GM23248 (cell line): ENCODE measurements at places on chromosomes 12 and 14. TPM values are rescaled to one million over a fixed set of nuclear protein-coding genes. Genes with fewer than 3 reads are reported as not detected.
A peak's percentile ranks its signal among the peaks of the same experiment; 100 is the strongest.

The C12orf54 gene
- not detected in 2 replicates for total RNA-seq

The PLBD1 gene
- total RNA-seq: 0.51 and 0.65 TPM in 2 replicates

The RNF212B gene
- total RNA-seq: not detected in 2 replicates

The SERPINA1 gene
- 0.65 TPM in 1 of 2 replicates, not detected in the other for total RNA-seq

The KRT6C gene
- not detected in 2 replicates for total RNA-seq

DNA sequence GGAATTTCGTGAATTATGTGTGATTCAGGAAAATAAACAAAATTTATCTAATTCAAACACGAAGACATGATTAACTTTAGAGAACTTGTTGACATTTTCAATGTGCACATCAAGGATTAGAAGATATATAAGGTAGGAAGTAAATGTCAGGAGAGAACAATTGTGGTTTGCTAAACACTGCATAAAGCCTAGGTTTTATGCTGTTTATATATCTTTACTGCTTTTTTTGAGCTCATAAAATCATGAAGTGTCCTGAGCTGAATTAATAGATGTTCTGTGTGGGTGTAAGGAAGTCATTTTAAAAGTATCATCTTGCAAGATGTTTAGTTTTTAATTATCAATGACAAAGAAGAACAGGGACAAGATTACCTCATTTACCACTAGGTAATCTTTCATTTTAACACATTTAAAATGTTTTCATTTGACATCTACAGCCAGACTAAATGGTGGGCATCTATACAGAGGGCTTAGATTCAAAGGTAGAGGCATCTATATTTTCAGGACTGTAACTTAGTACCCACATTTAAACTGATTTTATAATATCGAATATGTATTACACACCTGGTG, 382.8 kb downstream of the ADAMTS20 start:
- no peak for DNase-seq

DNA sequence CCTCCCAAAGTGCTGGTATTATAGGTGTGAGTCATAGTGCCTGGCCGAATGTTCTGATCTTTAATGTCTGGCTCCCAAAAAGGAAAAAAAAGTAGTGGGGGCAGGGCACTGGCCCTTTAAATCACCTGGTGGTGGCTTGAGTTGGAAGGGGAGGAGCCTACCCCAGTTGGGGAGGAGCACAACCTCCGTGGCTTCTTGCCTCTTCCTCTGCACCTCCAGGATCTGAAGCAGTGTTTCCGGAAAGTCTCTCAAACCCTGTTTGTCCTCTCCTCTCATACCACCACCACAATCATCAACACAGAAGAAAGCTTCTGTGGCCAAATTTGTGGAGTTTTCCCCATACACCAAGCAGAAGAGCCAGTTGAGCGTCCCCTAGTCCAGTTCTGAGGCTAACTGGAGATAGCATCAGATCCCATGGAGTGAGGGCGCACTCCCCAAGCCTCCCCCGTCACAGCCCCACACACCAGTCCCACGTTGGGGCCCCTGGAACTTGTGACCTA, 24.3 kb upstream of the RCOR1 start:
- no peak for DNase-seq

DNA sequence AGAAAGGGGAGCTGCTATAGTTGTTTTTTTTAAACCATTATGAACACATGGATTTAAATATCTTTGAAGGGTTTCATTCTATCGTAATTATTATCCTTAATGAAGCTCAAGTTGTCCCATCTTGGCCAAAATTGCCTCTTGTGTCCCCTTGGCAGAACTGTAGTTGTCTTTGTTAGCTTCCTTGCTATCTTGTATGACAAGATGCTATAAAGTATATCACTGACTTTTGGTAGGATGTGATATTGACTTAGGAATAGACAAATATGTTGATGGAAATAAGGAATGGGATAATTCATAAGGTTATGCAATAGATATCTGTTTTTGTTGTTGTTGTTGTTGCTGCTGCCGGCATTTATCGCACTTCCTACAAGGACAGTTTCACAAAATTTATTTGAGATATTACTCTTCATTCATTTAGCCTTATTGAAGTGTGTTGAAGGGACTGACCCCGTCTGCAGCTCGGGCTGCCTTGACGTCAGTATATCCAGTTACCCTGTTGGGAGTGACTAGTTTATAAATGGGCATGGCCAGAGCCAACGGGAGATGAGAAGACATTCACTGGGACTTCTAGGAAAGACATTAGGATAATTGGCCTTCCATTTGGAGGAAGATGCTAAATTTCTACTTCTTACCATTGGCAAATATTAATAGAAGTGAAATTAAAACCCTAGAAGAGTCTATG, 26.1 kb upstream of the APOLD1 start:
- no peak for DNase-seq

- no peak for DNase-seq
These were observed 160.2 kb downstream of the FOXA1 start for GRCh38 chr14:37434867-37435266.

- DNase-seq: no peak
These were observed 85.5 kb downstream of the ADCK1 start for GRCh38 chr14:77885367-77885766.

DNA sequence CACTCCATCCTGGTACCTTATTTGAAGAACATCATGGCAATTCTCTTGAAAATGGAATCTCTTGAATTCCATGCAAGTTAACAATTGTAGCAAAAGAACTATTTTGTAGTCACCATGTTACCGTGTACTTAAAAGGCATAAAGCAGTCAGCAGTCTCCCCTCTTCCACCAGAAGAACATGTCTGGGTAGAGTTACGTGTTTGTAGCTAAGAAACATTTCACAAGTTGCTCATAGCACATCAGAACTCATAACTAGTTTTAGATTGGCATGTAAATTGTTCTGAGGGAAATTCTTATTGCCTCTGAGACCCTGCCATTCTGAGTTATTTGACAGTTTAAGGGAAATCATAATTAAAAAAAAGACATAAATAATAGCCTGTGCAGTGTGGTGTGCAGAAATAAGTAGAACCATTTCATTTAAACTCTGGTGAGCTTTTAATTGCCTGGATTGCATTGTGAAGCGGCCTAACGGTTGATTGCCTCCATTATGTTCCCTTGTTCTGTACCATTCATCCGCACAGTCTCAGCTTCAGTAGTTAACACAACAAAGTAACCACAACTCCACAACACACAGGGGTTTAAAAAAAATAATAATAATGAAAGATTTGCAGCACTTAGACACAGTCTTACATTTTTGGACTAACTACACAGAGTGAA, 2.6 kb downstream of the LMO3 start:
- DNase-seq: no peak

DNA sequence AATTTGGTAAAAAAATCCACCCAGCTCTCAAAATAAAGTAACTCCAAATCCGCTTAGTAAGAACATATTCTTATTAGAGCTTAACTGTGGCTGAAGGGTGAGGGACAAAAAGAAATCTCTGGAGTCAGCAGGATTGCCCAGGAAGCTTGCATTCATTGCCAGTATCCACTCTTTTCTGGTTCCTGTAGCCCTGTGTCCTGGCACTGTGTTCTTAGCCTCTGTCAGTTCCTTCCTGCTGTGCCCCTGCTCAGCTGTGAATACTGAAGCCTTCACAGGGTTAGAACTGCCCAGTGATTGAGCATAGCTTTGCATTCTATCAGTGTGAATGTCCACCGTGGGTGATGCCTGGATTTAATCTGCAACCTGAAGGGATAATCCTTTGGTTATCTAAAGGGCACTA, 266.9 kb upstream of the PELI2 start:
- peak; percentile 14 for DNase-seq

- no peak for DNase-seq
These were observed 11.9 kb downstream of the ZNF664 start for GRCh38 chr12:123984903-123985302.

DNA sequence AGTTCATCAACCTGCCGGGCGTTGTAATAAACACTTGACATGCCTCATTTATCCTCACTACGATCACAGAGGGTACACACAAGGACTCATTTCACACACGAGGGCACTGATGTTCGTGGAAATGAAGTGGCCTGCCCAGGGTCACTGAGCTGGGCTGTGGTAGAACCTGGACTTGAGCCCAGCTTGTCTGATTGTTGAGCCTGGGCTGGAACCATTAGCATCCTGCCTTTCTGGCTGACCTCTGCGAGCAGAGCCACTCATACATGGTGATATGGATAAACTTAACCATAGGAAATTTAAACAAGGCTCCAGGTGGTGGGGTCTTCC, 16.6 kb upstream of the JDP2 start:
- no peak for DNase-seq

- DNase-seq: peak; percentile 57
These were observed 516.5 kb upstream of the MGAT4C start for GRCh38 chr12:86772696-86773095.

DNA sequence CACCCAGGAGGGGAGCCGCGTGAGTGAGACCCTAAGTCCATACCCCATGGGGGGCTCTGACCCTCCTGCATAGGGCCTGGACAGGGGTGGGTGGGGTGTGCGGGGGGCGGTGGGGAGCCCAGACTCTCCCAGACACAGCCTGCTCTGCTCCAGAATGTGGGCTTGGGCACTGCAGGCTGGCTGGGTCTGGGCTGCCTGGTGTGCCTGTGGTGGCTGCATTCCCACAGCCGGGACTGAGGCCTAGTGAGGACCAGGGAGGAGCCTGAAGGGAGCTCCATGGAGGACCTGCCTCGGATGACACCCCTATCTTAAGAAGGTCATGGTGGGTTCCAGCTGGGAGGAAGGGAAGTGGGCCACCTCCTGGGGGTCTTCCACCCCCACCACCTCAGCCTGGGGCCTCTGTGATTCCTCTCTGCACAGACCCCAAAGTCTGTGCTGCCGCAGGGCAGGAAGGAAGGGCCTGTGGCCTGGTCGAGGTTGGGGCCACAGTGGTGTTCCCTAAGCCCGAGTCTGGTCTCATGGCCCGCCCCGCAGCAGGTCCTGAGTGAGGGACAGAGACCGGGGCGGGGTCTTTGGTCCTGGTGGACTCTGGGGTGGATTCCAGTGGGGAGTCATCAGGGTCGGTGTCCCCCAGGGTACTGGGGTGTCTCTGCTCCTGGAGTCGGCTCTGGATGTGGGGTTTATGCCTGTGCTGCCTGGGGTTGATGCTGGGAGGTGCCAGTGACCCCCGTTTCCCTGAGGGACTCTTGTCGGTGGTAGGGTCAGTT, 392.3 kb downstream of the TMEM121 start:
- DNase-seq: no peak

DNA sequence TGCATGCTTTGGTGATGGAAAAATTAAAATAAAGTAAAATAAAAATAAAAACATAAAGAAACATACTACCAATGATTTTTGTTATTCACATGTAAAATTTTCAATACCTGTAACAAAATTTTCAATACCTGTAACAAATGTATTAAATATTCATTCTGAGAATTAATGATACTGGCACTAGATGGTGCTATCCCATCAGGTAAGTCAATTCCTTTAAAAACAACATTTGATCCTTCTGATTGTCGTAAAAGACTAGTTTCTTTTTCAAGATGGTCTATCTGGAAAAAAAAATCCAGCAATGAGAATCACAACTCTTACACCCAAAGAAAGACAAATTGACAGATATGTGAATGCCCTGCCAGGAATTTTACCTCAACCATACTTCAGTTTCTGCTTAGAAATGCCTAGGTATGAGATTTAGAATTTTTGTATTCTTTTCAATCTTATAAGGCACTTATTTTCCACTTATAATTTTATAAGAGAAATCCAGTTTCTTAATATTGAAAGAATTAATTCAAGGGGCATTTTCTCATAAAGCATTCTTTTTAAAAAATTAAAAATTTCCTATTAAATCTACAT, 30.7 kb downstream of the CEP290 start:
- peak; percentile 72 for DNase-seq

GRCh38 chr12:70774055-70774454, 136.8 kb upstream of the PTPRB start:
- peak; percentile 86 for DNase-seq

DNA sequence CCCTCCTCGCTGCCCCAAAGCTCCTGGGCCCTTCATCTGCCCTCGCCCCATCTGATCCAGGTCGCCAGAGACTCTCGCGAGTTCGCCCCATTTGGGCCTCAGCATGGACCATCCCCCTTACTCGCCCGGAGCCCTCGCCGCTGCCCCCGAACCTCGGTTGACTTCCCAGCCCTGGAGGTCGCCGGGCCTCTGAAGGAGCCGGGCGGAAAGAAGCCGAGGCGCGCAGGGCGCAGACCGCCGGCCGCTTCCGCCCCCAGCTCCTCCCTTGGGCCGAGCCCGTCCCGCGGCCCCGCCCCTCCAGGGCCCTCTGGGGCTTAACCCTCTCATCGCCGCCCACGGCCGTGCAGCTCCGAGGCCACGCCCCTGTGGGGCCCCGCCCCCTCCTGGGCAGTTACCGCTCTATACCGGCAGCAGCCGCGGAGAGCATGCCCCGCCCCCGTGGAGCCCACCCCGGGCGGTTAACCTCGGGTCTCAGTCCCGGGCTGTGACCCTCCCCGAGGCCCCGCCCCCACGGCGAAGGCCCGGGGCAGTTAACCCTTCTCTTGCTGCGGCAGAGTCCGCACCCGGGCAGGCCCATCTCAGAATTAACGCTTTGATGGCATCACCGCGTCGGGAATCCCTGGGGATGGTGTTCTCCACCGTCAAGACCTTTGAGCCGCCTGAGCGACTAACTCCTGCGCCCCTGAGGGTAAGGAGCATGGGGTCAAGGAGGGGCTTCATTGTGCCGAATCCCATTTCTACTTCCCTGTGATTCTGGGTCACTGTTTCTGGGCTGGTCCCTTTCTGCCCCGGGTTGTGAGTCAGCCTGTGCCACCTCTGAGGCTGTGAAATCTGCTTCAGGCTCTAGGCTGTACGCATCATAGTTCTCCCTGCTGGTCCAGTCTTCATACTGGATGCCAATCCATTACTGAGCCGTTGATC, at the start of gene SPSB2:
SPSB2 (minus strand) TSS at position 210 of the 921 bp plus-strand sequence. CDS start 402 bp downstream, outside the sequence.
- DNase-seq: peak; percentile 99

DNA sequence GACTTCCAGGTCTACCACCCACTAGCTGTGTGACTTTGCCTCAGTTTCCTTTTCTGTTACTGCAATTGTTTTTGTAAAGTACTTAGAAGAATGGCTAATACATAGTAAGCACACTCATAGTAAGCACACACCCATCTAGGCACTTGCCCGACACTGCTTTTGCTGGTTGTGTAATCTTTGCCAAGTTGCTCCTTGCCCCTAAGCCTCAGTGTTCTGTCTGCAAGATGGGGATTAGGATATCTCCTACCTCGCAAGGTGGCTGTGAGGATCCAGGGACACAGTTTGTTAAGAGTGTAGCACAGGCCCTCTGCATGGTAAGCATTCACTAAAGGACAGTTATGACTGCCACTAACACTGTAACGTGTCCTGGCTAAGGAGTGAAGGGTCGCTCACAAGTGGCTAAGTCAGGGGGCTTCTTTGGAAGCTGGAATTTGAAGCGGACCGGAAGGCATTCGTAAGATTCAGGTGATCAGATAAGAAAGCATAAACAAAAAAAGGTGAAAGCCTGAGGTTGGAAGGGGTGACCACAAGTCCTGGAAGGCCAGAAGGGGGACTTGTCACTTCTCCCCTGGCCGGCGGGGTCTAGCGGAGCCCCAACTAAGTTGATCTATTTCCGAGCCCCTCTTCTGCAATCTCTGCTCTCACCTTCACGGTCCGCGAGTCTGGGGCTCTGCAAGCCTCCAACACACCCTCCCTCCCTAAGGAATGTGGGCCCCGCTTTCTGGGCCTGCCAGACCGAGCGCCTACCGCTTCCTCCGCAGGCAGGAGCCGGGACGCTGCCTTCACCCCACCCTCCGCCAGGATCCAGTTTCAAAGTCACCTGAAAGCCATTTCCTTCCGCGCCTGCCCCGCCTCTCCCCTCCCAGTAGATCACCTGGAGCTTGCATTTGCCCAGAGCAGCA, 1.5 kb upstream of the PLEKHG3 start:
- no peak for DNase-seq
